ENCODE measurements at places on chromosomes 2 and 18.

GRCh38 chr18:76496194-76496890 lies 1.3 kb upstream of the ZNF516 start:
- peak; percentile 92 for DNase-seq

- no peak for DNase-seq
These were observed 127.0 kb upstream of the KLHL14 start for GRCh38 chr18:32899819-32900218.

DNA sequence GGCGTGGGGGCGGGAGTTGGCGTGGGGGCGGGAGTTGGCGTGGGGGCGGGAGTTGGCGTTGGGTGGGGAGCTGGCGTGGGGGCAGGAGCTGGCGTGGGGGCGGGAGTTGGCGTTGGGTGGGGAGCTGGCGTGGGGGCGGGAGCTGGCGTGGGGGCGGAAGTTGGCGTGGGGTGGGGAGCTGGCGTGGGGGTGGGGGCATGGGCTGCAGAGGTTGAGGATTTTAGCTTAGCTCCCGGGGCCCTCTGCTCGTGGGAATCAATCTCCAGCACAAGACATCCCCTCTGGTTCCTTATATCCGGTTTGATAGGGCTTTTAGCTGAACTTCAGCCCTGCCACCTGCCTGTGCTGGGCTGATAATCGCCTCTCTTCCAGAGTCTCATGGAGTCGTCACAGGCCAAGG lies 177.0 kb downstream of the LDLRAD4 start:
- no peak for DNase-seq

DNA sequence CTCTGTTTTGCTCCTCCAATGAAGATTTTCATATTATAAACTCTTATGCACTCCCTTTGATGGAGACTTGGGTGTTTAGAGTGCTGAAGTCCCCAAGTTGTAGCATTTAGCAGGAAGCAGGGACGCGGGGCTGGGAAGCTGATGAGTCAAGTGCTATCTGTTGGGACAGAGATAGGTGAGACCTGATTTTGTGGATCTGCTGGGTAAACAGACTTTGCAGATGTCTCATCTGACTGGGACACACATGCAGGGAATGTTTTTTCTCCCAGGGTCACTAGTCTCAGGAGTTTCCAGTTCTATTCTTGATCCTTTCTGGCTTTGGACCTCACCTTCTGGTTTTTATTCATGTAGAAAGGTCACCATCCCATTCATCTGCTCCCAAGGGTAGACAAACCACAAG lies 79.7 kb upstream of the ACAA2 start:
- DNase-seq: no peak

DNA sequence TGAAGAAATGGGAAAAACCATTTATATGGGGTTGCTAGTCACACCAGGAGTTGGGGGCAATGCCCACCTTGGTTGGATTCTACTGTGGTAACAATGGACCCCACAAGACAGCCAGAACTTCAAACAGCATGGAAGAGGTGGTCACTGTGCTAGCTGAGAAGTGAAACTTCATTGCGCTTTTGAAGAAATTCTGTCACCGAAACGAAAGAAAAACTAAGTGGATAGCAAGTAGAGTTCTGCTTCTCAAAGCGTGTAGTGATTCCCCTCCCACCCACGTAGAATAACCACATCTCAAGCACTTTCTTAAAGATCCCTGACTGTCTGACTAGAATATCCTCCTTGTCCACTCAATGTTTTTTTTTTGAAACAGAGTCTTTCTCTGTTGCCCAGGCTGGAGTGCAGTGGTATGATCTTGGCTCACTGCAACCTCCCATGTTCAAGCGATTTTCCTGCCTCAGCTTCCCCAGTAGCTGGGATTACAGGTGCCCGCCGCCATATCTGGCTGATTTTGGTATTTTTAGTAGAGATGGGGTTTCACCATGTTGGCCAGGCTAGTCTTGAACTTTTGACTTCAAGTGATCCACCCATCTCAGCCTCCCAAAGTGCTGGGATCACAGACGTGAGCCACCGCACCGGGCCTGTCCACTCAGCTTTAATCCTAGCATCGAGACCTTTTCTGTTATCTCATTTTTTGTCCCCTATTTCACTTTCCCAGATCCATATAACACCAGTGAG lies 30.1 kb upstream of the CCL20 start:
- peak; percentile 57 for DNase-seq

GRCh38 chr2:99756059-99756458 lies 266.2 kb upstream of the REV1 start:
- peak; percentile 87 for DNase-seq

GRCh38 chr18:44841221-44841620 lies 160.5 kb downstream of the SETBP1 start:
- DNase-seq: no peak

GRCh38 chr2:232454630-232455029 lies 1.3 kb upstream of the ALPI start:
- no peak for DNase-seq

- peak; percentile 7 for DNase-seq
These were observed 27.5 kb downstream of the REEP1 start for GRCh38 chr2:86309966-86310365.

DNA sequence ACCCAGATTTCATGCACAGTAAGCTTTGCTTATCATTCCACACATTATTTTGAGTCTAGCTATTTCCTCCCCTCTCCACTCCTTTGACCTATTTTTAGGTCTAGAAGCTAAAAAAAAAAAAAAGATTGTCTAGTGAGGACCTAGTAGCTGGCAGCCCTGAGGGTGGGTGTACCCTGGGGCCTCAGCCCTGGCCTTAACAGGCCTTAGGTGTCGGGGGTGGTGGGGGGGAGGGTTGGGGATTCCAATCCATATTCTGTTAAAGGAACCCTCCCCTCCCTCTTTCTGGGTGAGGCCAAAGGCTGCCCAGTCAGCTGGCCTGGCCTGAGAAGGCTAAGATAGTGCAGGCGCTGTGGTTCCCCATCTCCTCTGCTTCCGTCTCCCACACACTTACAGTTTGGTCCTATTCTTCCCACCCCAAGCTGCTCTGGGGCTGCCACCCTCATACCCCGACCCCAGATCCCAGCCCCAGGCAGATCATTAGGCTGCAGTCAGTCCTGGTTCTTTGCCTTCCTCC lies 65.5 kb upstream of the HK2 start:
- DNase-seq: peak; percentile 13

DNA sequence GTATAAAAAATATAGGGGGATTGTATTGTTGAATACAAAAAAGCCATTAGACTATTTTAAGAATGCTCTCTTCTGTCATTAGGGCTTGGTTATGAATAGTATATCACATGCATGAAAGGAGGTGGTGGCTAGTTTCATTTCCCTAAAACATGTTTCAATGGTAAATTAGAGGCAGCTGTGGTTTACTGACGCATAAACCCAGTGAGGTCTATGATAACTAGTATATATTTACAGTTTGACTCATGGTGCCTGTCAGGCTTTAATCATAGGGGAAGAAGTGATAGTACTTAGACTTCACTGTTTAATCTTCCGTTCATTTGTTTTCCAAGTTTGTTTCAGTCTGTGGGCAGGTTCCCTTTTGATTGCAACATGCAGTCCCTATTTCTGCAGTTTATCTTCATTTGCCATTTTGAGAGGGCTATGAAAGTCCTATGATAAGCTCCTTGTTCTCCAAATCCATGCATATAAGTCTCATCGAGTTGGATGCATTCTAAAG lies 55.1 kb upstream of the MAP4K3 start:
- DNase-seq: peak; percentile 96

DNA sequence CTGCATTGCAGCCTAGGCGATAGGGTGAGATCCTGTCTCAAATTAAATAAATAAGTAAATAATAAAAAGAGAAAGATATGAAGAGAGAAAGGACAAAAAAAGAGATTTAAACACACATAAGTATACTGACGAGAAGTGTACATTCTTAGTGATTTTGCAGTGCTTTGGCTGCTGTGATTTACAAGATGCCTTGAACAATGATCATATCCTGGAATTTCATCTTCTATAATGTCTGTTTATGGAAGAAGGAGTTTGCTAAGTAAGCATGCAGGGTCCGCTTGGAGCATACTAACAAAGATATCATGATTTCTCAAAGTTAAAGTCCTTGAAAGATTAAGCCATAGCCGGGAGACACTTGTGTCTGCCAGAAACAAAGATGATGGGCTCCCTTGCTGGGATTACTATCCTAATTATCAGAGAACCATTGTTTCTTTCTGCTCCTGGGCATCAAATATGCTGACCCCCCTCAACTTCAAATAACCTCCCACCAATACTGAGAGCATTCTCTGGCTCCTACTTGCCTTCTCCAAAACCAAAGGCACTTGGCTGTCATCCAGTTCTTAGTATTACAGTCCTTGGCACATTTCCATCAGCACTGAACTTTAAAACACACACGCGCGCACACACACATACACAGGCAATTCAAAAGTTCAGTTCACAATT lies 47.5 kb upstream of the STAM2 start:
- peak; percentile 81 for DNase-seq

DNA sequence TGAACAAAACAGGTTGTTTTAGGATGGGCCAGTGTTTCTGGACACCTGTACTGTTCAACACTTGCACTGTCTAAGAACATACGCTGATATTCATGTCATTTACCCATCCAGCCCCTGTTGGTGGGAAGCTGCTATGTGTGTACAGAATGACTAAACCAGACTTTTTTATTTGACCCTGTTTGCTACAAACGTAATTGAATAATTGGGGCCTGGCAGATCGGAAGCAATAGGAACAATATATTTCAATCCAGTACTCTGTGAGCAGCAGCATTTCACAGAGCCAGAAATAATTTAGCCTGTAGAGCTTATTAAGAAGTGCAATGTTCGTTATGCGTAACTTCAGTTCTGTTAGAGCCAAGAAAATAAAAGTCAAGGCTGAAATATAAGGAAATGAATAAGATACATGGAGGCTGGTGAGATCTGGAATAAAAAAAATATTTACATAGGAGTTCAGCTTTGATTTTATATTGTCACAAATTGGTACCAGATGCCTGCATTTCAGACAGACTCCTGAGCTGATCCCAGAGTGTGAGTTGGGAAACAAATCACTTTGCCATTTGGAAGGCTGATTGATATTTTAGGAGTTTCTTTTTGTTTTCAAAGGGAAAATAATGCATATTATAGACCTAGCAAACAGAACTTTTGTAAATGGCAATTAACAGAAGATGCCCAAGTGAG lies 19.7 kb downstream of the CABLES1 start:
- DNase-seq: no peak

DNA sequence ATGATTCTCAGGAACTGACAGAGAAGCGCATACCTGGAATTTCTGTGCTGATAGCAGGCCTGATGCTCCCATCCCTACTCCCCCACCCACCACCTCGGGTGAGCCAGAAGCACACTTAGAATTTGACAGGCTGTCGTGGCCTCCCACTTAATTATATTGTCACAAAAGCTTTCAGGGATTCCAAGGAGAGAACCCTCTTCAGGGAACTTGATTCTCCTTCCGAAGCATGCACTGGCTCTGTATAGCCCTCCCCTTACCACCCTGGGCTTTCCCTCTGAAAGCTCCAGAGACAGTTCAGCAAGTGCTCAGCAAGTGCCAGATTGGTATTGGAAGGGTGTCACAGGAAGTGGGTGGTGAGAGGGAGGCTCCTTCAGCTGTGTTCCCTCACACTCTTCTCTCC lies 252.5 kb upstream of the SIX2 start:
- no peak for DNase-seq

DNA sequence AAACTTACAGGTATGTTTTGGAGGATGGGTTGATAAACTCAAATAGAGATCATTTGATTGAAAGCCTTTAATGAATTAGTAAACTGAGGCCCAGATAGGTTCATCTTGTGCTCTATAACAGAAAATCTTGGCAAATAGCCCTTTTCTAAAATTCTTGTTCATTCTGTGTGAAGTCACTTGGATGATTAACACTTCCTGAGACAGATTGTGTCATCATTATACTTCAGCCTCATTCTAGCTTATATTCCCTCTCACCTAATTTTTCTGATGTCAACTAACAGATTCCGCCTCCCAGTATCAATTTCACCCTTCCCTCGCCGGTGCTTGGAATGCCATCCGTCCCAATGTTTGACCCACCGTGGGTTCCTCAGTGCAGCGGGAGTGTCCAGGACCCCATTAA lies 84.2 kb upstream of the RPE start:
- no peak for DNase-seq

GRCh38 chr18:3983351-3983969 lies 471.6 kb downstream of the DLGAP1 start:
- DNase-seq: no peak

GRCh38 chr18:58387716-58388115 lies 241.2 kb downstream of the ALPK2 start:
- DNase-seq: no peak

DNA sequence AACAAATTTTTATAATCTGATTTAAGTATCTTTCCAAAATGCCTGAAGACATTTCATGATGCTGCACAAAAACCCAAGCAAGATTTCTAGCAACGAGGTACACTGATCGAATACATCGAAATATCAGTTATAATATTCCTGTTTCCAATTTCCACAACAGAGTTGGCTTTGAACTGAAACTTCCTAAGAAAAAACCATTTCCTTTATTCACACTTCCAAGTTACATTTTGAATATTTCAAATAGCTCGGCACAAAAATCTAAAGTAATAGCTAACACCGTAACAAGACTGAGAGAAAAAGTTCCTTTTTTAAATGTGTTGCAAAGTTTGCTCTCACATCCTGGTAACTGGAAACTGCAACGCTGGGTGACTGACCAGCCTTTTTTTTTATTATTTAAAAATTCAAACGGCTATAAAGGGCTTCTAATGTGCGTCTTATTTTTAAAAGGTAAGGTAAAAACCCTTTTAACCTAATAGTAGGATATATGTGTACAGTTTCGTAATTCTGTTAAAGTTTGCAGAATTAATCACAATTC lies 1.7 kb downstream of the HNRNPLL start:
- peak; percentile 49 for DNase-seq

All from suppressor macrophage (primary cell).